ENCODE measurements at places on chromosomes 7 and 10.

DNA sequence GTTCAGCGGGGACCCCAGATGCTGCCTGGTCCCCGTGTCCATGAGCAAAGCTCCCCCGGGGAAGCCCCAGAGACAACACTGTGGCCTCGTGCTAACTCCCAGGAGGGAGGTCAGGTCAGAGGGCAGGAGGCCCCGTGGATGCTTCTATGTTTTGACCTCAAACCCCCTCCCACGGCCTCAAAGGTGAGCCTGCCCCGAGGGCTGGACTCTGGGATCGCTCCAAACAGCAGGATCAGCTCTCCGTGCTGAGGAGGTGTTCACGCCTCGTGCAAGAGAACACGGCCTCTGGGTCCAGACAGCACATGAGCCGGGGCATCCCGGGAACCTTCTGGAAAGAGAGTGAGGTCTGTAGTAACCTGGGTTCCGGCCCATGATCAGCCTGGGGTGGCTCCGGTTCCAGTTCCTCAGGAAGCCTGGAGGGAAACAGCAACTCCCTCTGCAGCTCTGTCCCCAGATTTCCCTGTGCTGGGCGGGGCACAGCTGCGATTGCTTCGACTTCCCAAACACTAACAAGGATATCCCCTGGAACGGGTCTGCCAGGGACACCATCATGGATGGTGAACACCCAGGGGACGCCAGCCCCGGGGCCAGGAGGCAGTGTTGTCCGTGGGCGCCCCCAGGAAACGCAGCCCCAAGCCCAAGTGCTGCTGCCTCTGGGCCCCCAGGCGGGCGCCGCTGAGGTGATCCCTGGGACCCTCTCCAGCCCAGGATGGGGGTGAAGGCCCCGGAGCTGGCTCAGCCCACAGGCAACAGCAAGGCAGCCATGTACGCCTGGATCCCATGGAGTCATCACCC, 18.0 kb upstream of the INPP5A start:
- no peak for DNase-seq

DNA sequence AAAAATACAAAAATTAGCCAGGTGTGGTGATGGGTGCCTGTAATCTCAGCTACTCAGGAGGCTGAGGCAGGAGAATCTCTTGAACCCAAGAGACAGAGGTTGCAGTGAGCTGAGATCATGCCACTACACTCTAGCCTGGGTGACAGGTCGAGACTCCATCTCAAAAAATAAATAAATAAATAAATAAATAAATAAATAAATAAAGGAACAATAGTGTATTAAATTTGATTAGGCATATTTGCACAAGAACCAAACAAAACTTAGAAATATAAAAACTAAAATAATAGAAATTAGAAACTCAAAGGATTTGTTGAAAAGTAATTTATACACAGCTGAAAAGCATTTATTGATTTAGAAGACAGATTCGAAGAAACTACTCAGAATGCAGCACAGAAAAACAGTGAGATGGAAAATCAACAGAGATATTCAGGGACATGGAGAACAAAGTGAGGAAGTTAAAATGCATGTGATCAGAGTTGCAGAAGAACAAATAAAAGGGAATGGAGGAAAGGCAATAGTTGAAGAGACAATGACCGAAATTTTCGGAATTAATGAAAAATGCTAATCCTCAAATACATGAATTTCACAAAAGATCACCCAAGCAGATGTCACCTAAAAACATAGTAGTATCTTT, 17.7 kb downstream of the IFIT3 start:
- DNase-seq: no peak

DNA sequence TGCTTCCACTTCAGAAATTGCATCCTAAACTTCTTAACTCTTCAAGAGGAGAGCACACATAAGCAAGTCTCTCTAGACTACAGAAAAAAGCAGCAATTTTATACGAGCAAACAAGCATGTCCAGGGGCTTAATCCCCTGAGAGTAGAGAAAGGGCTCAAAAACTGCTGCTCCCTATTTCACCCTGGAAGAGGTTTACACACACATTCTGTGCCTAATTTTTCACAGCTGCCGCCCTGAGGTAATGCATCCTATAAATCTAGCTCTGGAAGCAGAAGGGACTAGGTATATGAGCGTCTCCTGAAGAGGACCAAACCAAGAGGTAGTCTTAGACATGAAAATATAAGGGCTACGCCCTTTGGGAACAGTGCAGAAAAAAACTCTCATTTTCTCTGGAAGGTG, 73.1 kb downstream of the CRPPA start:
- no peak for DNase-seq

GRCh38 chr7:142375710-142376313, 118.0 kb upstream of the PRSS58 start:
- DNase-seq: no peak

- no peak for DNase-seq
These were observed 128.7 kb upstream of the LYZL1 start for GRCh38 chr10:29160150-29160617.

DNA sequence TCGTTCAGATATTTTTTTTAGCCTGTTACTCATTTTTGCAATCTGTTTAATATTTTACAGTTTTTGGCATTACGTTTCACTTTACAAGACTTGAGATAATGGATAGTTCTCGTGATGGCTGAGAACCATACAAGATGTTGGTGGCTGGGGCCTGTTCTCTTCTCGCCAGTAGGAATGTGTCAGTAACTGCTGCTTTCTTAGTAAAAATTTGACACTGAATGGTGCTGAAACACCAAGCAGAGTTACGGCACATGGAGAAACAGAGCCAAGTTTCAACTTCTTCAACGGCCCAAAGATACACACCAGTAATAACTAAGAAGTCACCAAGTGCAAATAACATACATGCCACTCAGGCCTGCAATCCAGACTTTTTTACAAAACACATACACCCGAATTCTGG, 130.4 kb downstream of the NRP1 start:
- no peak for DNase-seq

GRCh38 chr10:71246591-71247413, 34.4 kb downstream of the UNC5B start:
- no peak for DNase-seq

GRCh38 chr10:66877361-66877760, 48.5 kb upstream of the LRRTM3 start:
- DNase-seq: no peak

Measured in activated CD4-positive, CD25-positive, alpha-beta regulatory T cell treated with anti-CD3 and anti-CD28 coated beads, Interleukin-2, amount 50 U/mL, for 16 hours (primary cell).